ENCODE measurements at places on chromosomes 12 and 14.

DNA sequence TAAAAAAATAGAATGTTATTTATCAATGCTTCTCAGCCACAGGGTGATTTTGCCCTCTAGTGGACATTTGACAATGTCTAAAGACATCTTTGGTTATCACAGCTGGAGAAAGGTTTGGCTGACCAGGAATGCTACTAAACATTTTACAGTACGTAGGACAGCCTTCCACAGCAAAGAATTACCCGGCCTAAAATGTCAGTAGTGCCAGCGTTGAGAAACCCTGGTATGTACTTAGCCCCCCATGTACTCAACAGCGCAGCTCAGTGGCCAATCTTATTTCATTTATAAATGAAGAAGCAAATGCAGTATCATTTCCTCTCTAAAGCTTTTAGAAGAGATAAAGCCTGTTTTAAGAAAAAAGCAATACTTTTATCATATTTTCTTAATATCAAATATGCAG is 5.8 kb downstream of the MARK3 start:
- peak; percentile 46 for DNase-seq

DNA sequence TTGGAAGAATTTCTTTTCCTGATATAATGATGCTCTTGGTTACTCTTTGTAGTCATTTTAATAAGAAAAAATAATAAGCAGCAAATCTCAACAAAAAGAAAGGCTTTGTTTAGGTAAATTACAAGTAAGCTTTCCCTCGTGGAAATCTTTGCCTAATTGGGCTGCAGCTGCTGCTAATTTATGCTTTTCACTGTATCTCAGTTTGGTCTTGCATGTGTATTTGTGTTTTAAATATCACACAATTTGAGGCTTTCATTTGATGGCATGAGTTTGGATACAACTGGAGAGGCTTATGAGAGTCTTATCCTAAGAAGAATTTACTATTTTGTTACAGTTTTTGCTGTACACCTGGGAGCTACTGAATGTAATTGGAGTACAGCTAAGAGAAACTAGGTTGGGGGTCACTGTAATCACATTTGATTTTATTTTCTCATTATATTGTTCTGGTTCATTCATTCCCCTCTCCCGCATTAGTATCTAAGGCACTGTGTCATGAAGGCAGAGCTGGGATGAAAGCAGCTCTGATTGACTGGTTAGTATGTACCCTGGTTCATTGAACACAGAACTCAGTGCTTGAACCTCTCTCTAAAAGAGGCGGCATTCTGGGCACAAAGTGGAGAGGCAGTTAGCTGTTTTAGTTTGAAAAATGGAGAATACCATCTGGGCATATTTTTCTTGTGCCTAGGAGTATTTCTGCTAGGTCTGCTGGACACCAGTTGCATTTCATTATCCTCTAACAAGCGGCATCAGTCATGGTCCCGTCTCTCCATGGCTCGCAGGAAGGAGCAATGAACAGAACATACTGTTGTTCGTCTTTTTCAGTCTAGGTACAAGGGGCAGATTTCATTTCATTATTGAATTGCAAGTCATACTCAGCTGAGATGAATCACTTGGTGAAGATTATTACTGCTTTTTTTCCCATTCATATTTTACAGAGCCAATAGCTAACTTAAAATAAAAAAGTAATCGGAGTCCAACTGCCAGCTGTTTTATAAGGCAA is 118.0 kb upstream of the TMEM260 start:
- DNase-seq, result no peak

DNA sequence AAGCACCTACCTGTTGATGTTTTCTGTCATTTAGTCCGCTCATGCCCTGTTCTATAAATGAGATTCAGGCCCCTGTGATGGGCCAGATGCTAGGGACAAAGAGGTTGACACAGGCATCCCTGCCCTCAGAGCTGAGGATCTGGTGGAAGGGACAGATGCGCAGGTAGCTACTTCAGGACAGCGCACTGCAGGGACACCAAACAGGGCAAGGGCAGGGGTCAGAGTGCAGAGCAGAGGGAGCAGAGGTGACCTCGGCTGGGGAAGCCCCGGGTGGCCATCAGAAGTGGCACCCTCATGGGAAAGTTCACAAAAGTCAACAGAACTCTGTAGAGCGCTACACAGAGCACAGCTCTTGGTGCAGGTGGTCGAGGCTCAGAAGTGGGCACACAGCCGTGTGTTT is 5.6 kb upstream of the PNMA1 start:
- no peak for DNase-seq

DNA sequence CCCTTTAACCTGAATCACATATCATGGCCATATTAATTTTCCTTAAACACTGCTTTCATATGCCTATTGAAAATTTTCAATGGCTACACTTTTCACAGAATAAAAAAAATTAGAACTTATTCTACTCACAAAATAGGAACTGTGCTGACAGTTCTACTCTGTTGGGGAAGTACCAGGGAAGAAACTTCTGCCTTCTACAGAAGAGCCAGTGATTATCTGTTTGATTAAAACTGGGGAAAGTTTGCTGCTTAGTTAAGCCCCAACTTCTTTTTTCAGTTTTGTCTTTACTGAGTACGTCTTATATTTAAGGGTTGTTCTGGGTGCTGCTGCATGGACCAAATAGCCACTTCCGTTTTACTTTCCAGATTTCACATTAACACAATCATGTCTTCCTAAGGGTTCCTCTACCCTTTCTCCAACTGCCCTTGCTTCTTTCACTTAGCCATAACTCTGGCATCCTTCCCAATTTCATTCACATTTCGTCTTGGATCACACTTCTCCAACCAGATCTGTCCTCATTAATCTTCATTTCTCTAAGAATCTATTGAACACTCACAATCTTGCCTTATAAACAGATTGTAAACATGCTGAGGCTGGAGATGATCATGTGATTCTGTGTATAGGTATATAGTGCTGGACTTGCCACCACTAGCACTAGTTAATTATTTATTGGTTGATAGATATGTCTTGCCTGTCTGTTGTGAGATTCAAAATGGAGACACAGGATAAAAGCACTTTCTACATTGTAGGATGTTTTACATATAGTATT is 1.9 kb upstream of the SEL1L start:
- DNase-seq, result no peak

DNA sequence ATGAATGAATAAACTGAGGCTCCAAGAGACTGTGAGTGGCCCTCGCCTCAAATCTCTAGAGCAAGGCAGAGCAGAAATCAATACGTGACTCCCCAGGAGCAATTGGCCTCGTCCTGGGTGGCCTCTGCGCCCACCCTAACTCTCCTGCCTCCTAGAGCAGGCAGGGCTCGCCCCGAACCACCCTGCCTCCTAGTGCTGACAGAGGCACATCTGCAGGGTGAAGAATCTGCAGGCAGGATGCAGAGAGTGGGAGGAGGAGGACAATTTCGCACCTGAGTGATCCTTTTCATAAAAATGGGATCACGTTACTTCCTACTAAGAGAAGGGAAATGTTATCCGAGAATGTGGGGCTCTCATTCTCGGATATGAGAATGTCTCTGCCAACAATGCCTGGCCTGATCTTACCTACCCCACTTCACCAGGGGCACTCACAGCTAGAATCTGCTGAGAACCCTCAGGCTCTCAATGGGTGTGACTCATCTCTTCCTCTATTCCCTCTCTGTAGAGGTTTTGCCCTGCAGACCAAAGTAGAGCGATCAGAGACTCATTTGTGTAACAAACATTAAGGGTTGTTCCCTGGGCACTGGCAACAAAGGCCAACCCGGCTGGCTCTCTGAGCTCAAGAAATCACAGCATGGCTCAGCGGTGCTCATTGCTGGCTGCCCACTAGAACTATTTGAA is 61.7 kb upstream of the BCL2L14 start:
- DNase-seq, result peak; percentile 42

- DNase-seq, result no peak
Observed at GRCh38 chr12:92068459-92068858, 77.2 kb downstream of the BTG1 start.

DNA sequence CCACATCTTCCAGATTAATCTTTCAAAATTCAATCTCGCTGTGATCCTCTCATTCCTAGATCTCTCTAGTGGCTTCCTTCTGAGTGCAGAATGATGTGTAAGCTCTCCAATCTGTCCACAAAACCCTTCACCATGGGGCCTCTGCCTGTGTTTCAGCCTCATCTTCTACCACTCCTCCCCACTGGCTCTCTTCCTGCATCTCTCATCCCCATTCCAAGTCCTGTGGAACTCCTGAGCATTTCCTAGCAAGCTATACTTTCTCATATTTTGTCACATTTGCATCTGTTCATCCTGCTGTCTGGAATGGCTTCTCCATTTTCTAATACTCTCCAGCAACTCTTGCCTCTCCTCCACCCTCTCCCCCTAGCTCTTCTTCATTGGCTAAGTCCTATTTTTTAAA is 242.0 kb upstream of the DAAM1 start:
- no peak for DNase-seq

- no peak for DNase-seq
Observed at GRCh38 chr14:61484031-61484430, 162.7 kb downstream of the PRKCH start.

GRCh38 chr12:123105211-123105826 is 45.6 kb downstream of the PITPNM2 start:
- no peak for DNase-seq

- DNase-seq, result no peak
Observed at GRCh38 chr12:121970581-121971300, 50.9 kb upstream of the BCL7A start.

GRCh38 chr14:102819176-102819628 is 42.0 kb downstream of the TRAF3 start:
- peak; percentile 38 for DNase-seq

DNA sequence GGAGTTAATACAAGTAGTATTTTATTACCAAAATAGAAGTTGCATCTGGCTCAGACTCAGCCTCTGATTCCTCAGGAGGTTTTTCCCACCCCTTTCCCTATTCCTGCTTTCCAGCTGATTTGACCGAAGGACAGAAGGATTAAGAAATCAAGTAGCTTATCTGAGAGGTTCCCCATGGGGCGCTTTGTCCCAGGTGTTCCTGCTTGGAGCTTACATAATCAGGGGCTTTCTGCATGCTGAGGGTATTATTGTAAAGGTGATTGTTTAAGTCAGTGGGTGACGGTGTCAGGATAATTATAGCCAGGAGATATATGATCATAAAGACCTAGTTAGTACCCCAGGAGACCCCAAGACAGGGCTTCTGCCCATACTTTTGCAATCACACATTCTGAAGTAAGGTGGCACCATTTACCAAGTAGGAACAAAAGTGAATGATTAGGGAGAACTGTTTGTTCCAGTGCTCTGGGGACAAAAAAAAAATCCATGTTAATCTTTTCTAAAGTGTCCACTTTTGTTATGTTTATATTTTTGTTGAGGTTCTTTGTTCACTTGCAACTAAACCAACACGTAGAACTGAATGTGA is 921.3 kb downstream of the NRXN3 start:
- DNase-seq, result no peak

DNA sequence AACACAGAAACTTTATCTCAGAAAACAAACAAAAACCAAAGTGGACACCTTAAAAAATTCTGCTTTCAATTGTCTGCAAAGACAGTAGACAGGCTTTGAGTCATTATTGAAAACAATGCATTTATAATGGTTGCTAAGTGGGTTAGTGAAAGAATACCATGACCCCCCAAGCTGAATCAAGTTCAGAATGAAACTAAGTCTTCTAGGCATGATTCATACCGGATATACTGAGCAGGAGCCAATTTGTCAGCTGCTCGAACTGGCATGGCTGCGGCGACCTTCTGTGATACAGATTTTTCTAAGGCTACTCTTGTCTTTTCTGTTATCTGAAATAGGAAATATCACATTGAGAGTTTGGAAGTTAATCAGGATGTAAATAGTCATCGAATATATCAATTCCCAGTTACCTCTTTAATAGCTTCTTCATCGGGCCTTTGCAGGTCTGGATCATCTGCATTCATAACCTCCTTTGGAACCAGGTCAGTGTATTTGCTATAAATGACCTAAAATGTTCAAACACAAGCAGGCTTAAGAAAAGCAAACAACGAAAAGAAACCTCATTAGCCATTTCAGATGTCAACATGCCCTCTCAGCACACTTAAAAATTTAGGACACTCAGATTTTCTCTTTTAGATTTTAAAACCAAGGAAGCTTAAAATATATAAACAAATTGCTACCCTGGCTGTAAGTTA is 22.3 kb downstream of the SNW1 start:
- DNase-seq, result no peak

- no peak for DNase-seq
Observed at GRCh38 chr12:124388038-124388671, 93.3 kb downstream of the RFLNA start.

DNA sequence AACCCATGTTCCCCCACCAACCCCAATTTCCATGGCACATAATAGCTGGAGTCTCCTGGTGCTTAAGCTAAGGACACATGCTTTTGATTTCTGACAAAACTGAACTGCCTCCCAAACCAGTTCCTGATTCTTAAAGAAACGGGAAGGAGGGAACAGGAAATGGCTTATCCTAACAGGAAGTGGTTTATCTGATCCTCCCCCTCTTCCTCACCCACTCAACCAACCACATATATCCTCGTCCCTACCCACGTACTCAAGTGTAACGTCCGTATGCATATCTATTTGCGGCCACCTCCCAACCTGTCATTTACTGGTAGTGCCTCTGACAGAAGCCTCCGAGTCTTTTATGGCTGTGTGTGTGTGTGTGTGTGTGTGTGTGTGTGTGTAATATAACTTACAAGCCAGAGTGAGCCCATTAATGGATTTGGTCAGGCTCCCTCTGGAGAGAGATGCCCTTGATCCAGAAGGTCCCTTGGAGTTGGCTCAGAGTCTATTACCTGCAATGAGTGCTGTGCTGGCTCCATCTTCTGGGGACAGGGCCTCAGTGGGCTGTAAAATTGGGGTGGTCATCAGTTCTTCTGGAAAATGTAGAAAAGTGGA is 7.7 kb downstream of the DAZAP2 start:
- DNase-seq, result no peak

GRCh38 chr12:82931349-82932116 is 244.8 kb downstream of the TMTC2 start:
- no peak for DNase-seq

DNA sequence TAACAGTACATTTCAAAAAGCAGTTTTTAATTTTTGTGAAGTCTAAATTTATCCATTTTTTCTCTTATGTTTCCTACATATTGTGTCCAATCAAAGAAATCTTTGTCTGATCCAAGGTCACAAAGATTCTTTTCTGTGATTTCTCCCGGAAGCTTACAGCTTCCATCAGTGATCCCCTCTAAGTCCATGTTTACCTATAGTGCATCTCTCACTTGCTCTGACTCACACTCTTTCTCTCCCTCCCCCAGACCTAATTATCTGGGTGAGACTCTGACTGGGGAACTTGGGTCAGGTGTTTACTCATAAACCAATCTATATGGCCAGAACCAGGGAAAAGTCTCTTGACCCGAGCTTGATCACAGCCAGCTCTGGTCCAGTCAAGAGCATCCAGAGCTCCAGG is 224.4 kb downstream of the SPTSSA start:
- DNase-seq, result no peak

GRCh38 chr14:78721756-78722480 is 551.7 kb downstream of the NRXN3 start:
- DNase-seq, result no peak

DNA sequence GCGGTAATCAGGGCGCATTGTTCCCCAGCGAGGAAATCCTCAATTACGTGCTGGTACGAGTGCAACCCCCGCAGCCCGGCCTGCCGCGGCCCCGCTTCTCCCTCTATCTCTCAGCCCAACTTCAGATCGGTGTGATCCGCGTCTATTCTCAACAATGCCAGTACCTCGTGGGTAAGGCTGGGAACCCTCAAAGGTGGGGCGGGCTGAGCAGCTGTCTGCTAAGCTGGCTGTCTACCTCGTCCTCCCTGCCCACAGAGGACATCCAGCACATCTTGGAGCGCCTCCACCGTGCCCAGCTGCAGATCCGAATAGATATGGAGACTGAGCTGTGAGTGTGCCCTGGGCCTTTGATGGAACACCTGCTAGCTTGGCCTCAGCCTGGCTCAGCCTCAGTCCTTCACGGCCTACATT is 996 bp downstream of the REC8 start:
- no peak for DNase-seq

- DNase-seq, result no peak
Observed at GRCh38 chr12:25975179-25975578, 16.7 kb downstream of the RASSF8 start.

Measured in activated CD8-positive, alpha-beta memory T cell treated with anti-CD3 and anti-CD28 coated beads, Interleukin-2, amount 50 U/mL, for 4 hours (primary cell).